Stomach (tissue), 19 donors: ENCODE measurements at places on chromosomes 7 and 10. TPM values are rescaled to one million over a fixed set of nuclear protein-coding genes. Genes with fewer than 3 reads are reported as not detected.

DNA sequence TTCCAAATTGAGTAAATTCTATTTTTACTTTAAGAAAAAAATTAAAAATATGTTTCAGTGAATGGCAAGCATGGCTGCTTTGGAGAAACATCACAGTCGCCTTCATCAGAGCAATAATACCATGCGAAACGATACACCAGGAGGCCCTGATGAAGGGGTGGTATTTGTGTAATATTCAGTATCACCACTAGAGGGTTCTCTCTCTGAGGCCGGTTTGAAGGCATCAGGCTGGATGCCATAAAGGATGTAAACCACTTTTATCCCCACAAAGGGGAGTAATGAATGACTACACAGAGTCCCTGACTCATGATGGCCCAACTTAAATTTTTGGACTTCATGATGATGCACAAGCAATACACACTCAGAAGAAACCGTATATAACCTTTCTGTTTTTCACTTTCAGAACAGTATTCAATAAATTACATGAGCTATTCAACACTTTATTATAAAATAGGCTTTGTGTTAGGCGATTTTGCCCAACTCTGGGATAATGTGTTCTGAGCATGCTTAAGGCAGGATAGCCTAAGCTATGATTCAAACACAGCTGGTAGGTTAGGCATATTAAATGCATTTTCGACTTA, 95.5 kb downstream of the PPP1R17 start:
- no peak overlapping the region for H3K27ac ChIP-seq
- no peaks in the 10 kb centered on the region for H3K4me1 ChIP-seq
- H3K27me3 ChIP-seq, result no peaks in the 10 kb centered on the region
- no peak overlapping the region for H3K4me3 ChIP-seq
- no peaks in the 10 kb centered on the region for H3K36me3 ChIP-seq
- peak; percentile 65 for DNase-seq

GRCh38 chr7:2004841-2005725, 227.7 kb downstream of the MAD1L1 start:
- no peaks in the 10 kb centered on the region for H3K27me3 ChIP-seq
- H3K27ac ChIP-seq, result no peak overlapping the region
- H3K36me3 ChIP-seq, result peaks cover 13% of the 10 kb centered on the region
- no peaks in the 10 kb centered on the region for H3K4me1 ChIP-seq

GRCh38 chr7:116354546-116355423, 144.4 kb downstream of the TES start:
- H3K4me1 ChIP-seq, result peaks cover 56% of the 10 kb centered on the region
- H3K27me3 ChIP-seq, result no peaks in the 10 kb centered on the region
- H3K36me3 ChIP-seq, result no peaks in the 10 kb centered on the region
- peak; percentile 72 for DNase-seq

DNA sequence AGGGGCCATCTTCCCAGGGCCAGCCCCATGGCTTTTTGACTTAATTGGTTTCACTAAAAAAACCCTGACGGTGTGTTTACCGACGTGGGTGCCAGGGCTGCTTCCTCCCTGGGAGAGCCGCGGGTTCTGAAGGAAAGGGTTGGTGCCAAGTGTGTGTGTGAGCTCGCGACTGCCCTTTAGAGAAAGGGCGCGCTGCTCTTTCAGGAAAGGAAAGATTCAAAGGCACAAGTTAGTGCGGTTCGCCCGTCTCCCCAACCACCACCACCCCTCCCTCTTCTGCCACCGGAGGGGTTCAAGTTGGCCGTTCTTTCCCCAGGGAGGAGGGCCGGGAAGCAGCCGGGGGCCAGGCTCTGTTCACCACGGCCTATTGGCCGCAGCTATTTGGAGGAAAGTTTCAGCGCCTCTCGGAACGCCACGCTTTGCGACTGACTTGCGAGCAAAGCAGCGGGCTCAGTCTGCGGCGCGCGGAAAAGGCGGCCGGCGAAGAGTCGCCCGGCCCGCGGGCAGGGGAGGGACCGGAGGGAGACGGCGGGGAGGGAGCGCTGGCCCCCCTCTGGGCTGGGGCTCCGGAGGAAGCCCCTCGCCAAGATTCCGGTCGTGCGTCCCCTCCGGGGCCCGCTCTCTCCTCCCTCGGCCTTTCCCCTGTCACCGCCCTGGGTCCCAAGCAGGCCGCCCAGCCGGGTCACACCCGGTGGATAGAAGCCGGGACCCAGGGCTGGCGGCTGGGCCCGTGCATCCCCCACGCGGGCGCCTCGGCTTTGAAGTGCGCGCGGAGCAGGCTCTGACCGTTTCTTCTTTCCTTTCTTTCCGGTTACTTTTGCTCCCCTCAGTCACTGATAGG, 165.9 kb upstream of the PPP1R3A start:
- peak overlapping the region; percentile 87 for H3K4me3 ChIP-seq
- peak overlapping the region; percentile 88 for H3K27ac ChIP-seq
- no peaks in the 10 kb centered on the region for H3K27me3 ChIP-seq
- peaks cover 69% of the 10 kb centered on the region for H3K4me1 ChIP-seq

DNA sequence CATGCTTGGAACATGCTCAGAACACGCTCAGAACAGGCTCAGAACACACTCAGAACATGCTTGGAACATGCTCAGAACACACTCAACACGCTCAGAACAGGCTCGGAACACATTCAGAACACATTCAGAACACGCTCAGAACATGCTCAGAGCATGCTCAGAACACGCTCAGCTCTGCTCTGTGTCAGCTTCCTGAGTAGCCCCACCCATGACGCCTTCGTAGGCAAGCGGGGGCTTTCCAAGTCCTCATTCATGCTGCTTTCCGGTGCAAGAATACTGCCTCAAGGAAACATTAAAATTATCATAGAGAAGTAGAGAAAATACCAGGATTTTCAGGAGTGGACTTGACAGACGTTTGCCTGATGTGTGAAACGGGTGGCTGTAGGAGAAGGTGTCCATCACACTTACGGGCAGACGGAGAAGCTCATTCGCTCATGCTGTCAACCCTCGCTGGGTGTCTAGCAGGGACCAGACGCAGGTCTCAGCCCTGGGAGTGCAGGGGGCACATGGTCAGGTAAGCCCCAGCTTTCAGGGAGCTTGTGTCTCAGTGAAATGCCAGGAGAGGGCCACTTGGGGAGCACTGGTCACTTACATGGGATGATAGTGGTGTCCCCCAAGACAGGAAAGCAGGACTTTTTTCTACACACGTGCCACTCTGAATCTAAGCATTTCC, 24.7 kb downstream of the EN2 start:
- H3K4me3 ChIP-seq, result no peak overlapping the region
- no peaks in the 10 kb centered on the region for H3K36me3 ChIP-seq
- H3K27ac ChIP-seq, result no peak overlapping the region
- DNase-seq, result no peak
- H3K4me1 ChIP-seq, result no peaks in the 10 kb centered on the region

- no peak overlapping the region for H3K27ac ChIP-seq
- H3K36me3 ChIP-seq, result no peaks in the 10 kb centered on the region
- no peak overlapping the region for H3K4me3 ChIP-seq
- DNase-seq, result no peak
These were observed 228.2 kb downstream of the ATRNL1 start for GRCh38 chr10:115321360-115321759.

GRCh38 chr10:29389935-29390334, 101.1 kb downstream of the LYZL1 start:
- no peak overlapping the region for H3K4me3 ChIP-seq
- peak; percentile 23 for DNase-seq
- H3K36me3 ChIP-seq, result no peaks in the 10 kb centered on the region
- H3K4me1 ChIP-seq, result no peaks in the 10 kb centered on the region
- H3K27me3 ChIP-seq, result no peaks in the 10 kb centered on the region

- H3K36me3 ChIP-seq, result no peaks in the 10 kb centered on the region
- no peak overlapping the region for H3K4me3 ChIP-seq
- no peak overlapping the region for H3K27ac ChIP-seq
- DNase-seq, result no peak
- no peaks in the 10 kb centered on the region for H3K27me3 ChIP-seq
These were observed 36.5 kb upstream of the ZNF680 start for GRCh38 chr7:64599359-64599758.

The EBLN1 gene
- not detected for total RNA-seq

The PBLD gene
- 29.0 TPM for total RNA-seq
